ENCODE measurements at places on chromosomes 13 and 19. TPM values are rescaled to one million over a fixed set of nuclear protein-coding genes. Genes with fewer than 3 reads are reported as not detected.

The GYS1 gene
- total RNA-seq: 41.3 TPM

The ZIC2 gene
- 16.8 TPM for total RNA-seq

The CD22 gene
- not detected for total RNA-seq

DNA sequence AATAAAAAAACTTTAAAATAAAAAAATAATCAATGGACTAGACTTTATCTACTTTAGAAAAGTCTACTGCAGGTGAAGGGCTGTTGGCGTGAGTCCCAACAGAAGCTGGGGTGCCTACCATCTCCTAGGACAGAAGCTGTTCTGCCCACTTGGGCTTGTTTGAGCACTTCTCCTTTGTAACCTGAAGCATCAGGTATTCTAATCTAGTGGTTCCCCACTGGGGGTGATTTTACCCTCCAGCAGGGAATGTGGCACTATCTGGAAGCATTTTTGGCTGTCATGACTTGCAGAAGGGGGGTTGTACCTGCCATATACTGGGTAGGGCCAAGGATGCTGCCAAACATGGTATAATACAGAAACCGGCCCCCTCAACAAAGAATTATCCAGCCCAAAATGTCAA is 16.2 kb upstream of the DOCK9 start:
- no peak for DNase-seq

DNA sequence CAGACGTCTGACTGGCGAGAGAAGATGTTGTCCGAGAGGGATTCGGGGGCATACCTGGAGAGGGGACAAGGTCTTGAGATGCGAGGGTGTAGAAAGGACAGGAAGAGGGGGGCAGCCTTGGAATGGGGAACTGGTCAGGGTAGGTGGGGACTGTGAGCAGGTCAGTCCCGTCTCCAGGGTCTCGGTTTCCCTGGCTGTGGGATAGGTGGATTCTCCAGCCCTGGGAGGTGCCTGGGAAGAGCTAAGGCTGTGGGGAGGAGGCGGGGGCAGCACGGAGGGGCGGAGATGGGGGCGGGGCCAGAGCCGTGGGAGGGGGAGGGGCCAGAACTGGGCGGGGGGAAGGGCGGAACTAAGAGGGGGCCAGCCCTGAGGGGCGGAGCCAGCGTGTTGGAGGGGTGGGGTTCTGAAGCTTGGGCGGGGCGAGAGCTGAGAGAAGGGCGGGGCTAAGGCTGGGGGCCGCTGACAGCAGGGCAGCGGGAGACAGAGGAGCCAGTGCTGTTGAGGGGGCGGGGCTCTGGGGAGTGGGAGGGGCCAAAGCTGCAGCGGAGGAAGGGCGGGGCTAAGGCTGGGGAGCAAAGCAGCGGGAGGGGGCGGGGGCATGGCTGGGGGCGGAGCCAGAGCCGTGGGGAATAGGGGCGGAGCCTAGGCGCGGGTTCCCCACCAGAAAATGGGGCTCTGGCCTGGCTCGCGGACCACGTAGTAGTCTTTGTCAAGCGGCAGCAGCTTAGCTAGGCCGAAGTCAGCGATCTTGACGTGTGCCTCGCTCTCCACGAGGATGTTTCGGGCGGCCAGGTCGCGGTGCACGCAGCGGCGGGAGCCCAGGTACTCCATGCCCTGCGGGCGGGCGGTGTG is 9.5 kb upstream of the INSL3 start:
- peak; percentile 99 for DNase-seq

DNA sequence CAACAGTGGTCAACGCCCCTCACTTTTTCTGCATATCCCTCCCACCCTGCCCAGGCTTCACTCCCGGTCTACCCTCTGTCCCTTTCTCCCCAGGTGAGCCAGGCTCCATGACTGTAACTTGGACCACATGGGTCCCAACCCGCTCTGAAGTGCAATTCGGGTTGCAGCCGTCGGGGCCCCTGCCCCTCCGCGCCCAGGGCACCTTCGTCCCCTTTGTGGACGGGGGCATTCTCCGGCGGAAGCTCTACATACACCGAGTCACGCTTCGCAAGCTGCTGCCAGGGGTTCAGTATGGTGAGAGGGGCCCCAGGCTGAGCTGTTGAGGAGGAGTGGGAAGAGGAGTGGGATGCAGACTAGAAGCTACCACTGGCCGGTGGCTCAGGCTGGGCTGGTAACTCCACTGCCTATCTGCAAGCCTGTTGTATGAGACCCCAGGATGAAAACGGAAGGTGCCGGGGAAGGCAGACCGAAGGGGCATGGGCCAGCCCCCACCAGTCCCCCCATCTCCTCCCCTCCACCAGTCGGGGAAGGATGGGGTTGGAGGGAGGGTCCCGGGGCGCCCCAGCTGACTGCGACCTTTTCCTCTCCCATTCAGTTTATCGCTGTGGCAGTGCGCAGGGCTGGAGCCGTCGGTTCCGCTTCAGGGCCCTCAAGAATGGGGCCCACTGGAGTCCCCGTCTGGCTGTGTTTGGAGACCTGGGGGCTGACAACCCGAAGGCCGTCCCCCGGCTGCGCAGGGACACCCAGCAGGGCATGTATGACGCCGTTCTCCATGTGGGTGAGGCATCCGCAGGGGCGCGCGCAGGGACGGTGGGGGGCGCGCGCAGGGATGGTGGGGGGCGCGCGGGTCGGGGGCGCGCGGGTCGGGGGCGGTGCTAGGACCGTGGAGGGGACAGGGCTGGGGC is 14.4 kb downstream of the ACP7 start:
- no peak for DNase-seq

- DNase-seq: no peak
Observed at GRCh38 chr19:41546386-41546789, 29.6 kb upstream of the CEACAM21 start.

GRCh38 chr19:4633140-4633967 is 6.0 kb upstream of the TNFAIP8L1 start:
- peak; percentile 63 for DNase-seq

GRCh38 chr19:37654629-37655300 is 500 bp downstream of the ZFP30 start:
- peak; percentile 59 for DNase-seq
